ENCODE measurements at places on chromosomes 7 and 10.
A peak's percentile ranks its signal among the peaks of the same experiment; 100 is the strongest.

- no peak for DNase-seq
These were observed 12.5 kb downstream of the ZNF862 start for GRCh38 chr7:149850716-149851115.

GRCh38 chr7:16531707-16532106 lies 5.1 kb downstream of the LRRC72 start:
- DNase-seq, result no peak

GRCh38 chr10:126646110-126646509 lies 24.4 kb downstream of the C10orf90 start:
- no peak for DNase-seq

DNA sequence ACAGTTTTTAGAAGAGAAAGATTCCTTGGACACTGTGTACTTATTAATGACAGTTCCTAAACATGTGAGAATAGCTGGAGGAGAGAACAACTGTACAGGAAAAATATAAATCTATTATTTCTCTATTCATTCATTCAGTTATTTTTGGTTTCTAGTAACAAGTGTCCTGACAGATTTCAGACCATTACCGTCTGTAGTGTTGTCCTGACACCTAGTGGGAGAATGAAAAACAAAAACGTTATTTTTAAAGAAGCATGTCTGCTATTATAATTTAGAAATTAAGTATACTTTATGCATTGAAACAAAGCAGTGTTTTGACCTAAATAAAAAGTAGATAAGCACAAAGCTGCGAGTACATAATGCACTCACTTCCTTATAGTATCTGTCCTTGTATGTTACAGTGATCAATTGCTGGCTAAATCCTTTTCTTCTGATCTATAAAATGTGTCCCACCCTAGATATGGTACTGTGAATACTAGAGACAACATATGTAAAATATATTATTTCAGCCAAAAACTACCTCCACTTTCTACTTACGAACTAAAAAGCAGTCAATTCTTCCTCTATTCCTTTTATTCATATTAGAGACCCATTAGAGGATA lies 575.6 kb downstream of the ARL4A start:
- no peak for DNase-seq

- no peak for DNase-seq
These were observed 5.6 kb downstream of the DAGLB start for GRCh38 chr7:6442114-6442513.

DNA sequence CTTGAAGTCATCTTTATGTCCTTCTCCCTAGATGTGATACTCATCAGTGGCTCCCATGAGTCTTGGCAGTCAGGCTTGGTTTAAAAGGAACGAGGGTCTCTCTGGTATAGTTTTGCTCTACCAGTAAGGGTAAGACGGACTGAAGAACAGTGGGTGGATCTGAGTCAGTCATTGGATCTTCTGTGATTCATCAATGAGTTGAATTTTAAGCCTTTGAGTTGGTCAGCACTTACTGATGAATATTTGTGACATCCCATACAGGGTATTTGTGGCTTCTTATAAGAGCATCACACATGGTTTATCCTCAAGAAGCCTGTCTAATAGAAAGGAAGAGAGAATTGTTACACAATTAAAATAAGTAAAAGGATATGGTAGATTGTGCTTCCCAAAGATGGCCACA lies 87.3 kb upstream of the NAMPT start:
- no peak for DNase-seq

DNA sequence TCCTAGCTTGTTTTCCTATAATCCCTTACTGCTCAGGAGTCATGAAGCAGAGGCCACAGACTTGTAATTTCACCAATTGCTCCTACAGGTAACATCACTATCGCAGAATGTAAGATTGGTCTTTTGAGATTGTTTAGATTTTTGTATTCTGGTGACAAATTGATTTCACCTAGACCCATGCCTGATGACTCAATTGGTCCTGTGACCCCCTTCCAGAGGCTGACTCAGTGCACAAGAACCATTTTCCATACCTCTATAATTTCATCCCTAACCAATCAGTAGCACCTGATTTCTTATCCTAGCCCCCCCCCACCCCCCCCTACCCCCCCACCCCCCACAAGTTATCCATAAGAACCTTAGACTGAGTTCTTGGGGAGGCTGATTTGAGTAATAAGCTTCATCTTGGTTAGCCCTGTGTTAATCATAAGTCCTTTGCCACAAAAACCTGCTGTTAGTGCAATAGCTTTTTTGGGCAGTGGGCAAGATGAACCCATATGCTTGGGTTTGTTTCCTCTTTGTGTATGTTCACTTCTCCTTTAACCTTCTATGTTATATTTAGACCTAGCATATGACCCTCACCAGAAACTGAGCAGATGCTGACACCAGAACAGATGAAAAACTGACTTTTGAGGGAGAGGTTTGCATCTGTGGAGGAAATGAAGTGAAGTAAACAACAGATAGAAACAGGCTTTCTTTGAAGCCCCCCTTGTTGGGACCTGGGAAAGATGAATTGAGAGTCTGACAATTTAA lies 187.1 kb downstream of the KIF20B start:
- no peak for DNase-seq

DNA sequence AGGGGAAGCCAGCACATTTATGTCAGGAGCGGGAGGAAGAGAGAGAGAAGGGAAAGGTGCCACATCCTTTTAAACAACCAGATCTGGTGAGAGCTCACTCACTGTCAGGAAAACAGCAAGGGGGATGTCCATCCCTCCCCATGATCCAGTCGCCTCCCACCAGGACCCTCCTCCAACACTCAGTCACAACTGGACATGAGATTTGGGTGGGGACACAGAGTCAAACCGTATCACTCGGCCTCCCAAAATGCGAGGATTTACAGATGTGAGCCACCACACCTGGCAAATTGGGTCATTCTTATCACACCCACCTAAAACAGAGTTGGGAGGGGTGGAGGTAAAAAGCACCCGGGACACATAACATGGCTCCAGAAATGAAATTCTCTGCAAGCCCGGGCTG lies 41.0 kb downstream of the CARD11 start:
- DNase-seq, result no peak

- DNase-seq, result no peak
These were observed 85.9 kb downstream of the FRMD4A start for GRCh38 chr10:14244801-14245211.

GRCh38 chr10:51397244-51397643 lies 302.2 kb downstream of the CSTF2T start:
- peak; percentile 16 for DNase-seq

GRCh38 chr10:78828647-78829539 lies 239.9 kb upstream of the ZMIZ1 start:
- no peak for DNase-seq

GRCh38 chr10:104515678-104516199 lies 125.4 kb upstream of the SORCS3 start:
- DNase-seq, result no peak

DNA sequence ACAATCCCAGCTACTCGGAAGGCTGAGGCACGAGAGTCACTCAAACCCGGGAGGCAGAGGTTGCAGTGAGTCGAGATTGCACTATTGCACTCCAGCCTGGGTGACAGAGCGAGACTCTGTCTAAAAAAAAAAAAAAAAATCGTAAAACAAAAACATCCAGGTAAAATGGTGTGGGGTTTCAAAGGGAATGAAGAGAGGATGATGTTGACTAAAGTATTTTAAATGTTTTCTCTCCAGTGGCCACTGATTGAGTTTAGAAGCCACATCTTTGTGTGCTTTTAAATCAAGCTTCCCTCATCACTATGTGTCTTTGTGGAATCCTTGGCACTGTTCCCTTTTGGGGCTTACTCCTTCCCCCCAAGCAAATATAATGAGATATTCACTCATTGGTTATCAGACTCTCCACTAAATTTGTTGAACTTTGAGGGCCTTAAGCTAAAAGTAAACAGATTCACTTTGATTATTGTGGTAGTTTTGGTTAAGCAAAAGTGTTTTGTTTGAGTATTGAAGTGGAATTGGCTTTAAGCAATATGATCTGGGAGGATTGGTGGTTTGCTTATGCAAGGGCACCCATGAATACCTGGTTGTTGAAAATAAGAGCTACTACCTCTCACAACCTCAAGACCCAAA lies 162.9 kb downstream of the CDK14 start:
- DNase-seq, result no peak

DNA sequence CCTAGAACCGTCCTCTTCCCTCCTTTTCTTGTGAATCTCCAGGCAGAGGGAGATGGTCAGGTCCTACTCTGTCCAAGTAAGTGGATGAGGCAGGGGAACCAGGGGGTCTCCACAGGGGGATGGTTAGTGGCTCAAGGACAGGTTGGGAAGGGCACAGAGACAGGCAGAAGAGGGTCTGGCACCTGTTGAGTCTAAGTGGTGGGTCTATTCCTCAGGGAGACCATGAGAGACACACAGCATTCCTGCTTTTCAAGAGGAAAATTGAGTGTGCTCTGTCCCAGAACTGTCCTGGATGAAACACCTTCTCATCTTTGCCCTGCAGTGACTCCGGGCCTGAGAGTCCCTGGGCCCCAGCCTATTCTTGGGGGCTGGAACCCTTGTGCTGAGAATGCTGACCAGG lies 184.8 kb upstream of the GALNT17 start:
- no peak for DNase-seq

DNA sequence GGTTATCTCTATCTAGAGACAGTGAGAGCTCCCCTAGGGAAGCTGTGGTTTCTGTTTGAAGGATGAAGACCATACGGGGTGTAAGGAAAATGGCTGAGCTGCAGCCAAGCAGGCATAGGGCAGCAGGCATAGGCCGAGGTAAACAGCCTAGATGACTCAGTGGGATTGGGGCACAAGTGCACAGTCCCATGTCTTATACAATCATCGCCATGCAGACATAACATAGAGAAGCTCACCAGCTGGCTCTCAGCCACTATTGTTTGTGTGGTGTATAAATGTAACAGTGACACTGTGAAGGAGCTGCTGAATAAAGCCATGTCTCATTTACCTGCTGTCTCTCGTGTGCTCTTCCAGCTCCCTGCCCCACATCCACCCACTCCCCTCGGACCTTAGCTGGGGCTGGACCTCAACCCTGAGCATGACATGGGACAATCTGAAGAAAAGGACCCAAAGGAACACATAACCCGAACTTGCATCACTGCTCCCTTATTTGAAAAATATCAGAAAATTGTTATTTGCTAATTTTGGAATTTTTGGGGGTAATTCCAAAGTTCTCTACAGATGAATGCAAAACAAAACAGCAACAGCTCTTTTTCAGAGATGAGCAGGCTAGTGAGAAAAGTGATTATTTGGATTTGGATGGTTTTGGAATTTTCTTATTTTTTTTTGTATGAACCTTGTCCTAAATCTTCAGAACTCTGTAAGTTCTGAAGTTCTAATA lies 582.7 kb downstream of the REEP3 start:
- DNase-seq, result no peak

DNA sequence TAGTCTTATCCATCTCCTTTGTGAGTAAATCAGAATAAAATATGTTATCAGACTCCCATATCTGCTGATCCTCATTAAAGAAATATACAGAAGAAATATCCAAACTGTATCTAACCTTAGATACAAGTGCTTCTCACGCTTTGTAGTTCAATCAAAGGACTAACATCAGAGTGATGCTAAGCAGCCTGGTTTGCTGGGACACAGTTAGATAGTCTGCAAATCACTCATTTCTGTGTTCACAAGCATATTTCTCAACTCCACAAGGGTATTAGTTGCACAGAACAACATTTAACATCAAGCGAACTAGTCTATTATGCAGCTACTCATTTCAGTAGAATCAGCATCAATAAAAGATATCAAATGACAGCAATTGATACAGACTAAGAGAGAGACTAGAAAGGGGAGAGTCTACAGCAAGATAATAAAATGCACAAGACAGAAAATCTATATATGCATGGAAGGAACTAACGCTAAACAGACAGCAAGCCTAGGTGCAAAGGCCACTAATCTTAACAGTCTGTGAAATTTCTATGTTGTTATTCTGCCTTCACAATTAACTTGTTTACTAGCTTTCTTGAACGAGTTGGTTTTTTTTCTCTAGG lies 30.0 kb downstream of the DNAJC12 start:
- DNase-seq, result no peak

DNA sequence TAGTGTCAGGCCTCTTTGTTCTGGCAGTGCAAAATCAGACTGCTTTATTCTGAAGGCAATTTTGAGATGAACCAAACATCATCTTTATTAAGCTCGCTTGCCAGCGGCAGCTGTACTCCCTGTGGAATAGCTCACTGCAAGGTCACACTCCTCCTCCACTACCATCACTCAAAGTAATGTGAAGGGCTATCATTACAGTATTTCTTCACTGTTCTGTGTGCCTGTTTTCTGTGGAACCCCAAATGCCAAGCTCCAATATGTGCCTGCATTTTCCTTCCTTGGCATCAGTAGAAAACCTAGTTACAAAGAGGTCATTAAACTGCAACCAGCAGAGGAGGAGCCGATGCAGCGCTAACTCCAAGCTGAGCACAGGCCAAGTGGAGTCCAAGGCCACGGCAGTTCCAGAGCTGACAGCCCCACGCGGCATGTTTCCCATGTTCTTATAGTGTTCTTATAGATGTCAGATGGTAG lies 21.4 kb downstream of the BCCIP start:
- no peak for DNase-seq

DNA sequence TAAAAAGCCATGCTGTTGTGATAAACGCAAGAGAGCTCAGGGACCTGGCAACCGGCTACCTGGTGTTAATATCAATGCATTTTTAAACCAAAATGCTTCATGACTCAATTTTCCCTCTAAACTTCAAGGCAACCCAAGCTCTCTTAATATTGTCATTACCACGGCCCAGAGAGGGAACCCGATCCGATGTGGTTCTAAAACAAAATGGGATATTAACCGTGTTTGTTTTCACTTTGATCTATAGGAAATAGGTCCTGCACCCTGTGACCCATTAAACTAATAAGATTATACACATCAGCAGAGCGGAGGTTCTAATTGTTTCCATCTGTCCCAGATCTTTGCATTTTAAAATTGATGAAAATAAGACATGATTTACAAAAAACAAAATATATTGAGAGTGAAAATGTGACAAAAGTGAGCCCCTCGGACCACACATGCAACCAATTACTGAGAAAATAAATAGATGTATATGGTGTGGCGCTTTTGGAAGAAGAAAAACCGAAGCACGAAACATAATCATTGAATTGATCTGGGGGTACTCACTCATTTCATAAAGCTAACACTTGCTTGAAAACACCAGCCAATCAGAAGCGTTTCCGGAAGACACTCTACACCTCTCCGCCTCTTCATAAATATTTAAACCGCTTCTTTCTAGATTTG lies 290.3 kb upstream of the NFE2L3 start:
- no peak for DNase-seq

DNA sequence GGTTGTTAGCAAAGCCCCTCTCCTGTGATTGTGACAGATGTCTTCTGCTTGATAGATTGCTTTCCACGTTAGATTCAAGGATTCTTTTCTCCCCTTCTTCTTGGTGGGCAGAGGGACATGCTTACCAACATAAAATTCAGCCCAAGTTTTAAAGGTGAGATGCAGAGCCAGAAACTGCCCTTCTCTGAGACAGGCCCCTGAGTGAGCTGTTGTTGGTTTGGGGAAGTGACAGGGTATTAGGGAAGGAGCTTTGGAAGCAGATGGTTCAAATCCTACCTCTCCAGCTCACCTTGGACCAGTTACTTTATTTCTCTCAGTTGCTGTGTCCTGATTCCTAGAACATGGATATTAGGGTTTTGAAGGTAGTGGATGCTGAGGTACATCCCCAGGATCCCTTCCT lies 53.0 kb downstream of the SORCS3 start:
- no peak for DNase-seq
